ENCODE measurements at places on chromosomes 7 and 10. TPM values are rescaled to one million over a fixed set of nuclear protein-coding genes. Genes with fewer than 3 reads are reported as not detected.

Gene TFAM
- 30.6 TPM for total RNA-seq

DNA sequence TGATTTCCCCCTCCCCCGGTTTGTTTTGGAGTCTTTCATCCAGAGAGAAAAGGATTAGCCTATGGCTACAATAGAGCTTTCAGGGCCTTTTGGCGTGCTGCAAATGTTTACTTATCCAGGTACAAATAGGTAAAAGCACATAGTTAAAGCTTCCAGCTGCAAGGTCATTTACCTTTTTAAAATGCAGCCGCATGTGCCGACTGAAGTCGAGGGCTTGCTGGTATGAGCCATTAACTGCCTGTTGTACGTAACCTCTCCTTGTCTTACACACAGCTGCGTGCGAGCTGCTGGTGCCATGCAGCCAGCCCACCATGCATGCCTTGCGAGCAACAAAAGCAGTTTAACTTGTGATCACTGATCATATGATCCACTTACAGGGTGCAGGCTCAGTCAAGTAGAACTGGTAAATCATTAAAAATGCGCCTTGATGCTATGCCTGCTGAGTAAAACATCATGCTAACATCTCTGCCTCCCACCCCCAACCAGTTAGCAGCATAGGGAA lies 866.4 kb downstream of the LRMDA start:
- no peak for DNase-seq
- H3K36me3 ChIP-seq = no peaks in the 10 kb centered on the region
- no peak overlapping the region for H3K4me3 ChIP-seq
- no peaks in the 10 kb centered on the region for H3K27me3 ChIP-seq
- H3K4me1 ChIP-seq = no peaks in the 10 kb centered on the region

- H3K27ac ChIP-seq = no peak overlapping the region
- H3K4me3 ChIP-seq = no peak overlapping the region
- no peaks in the 10 kb centered on the region for H3K4me1 ChIP-seq
- no peak for DNase-seq
- peaks cover 13% of the 10 kb centered on the region for H3K27me3 ChIP-seq
Observed at GRCh38 chr10:89428877-89429276, 14.5 kb downstream of the IFIT5 start.

GRCh38 chr10:23994459-23995046 lies 214.4 kb upstream of the KIAA1217 start:
- no peaks in the 10 kb centered on the region for H3K4me1 ChIP-seq
- H3K27me3 ChIP-seq = no peaks in the 10 kb centered on the region
- no peak overlapping the region for H3K27ac ChIP-seq
- no peak for DNase-seq
- no peak overlapping the region for H3K4me3 ChIP-seq

DNA sequence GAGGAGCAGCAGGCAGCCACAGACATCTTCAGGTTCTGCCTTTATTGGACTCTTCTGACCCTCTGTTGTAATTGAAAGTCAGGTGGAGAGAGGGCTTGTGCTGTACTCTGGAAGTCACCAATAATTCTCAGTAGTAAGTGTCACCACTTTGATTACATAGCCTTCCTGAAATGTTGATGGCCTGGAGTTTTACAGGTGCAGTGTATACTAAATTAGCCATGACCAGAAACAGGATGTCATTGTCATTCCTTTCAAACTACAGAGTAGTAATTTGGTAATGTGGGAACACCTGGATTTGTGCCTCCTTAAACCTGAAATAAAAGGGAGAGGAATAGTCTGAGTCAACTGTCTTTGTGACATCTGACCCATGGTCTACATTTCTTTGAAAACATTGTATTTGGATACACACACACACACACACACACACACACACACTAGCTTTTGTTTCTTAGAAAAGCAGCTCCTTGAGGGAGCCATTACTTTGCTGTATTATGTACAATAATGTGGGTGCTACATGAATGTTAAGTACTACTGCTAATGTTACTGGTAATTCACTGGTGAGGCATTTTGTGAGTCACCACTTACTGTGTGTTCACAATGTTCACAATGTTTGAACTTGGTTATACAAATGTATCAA lies 19.6 kb downstream of the ARL4A start:
- H3K27me3 ChIP-seq = no peaks in the 10 kb centered on the region
- H3K4me1 ChIP-seq = no peaks in the 10 kb centered on the region
- no peak for DNase-seq
- no peak overlapping the region for H3K4me3 ChIP-seq
- H3K36me3 ChIP-seq = no peaks in the 10 kb centered on the region

DNA sequence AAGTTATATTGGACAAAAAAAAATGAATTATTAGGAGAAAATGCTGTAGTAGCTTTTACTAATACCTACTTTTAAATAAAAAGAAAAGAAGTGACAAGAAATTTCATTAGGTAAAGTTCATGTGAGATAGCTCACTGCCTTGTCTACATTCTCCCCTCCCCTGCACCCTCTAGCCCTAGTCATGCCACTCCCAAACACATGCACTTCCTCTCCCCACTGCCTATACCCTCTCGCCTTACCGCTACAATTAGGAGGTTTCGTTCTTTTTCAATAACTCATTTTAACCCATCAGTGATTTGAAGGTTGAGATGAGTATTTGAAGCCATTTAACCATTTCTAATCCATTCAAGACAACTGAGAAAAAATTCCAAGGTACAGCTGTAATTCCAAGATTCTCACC lies 75.3 kb downstream of the HIBADH start:
- H3K27me3 ChIP-seq = no peaks in the 10 kb centered on the region

Gene CALHM1
- total RNA-seq = not detected

DNA sequence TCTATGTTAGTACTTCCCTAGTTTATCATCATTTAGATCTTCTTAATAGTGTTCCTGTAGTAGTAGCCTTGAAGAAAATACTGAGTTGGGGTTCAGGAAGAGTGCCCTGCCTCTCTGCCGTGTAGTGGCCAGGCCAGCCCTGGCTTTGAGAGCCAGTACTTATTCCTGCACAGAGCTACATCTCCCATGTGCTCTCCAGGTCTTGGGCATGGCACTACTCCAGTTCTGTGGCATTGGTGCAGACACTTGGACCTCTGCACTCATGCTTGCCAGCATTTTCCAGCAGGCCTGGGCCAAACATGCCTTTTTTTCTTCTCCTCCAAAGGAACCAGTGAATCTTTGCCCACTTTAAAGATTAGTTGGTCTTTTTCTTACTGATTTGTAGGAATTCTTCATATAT lies 5.3 kb downstream of the GNG11 start:
- no peak overlapping the region for H3K4me3 ChIP-seq
- H3K36me3 ChIP-seq = no peaks in the 10 kb centered on the region
- peaks cover 10% of the 10 kb centered on the region for H3K27me3 ChIP-seq
- no peak for DNase-seq
- no peaks in the 10 kb centered on the region for H3K4me1 ChIP-seq

GRCh38 chr10:61110188-61110844 lies 166.3 kb upstream of the RHOBTB1 start:
- no peaks in the 10 kb centered on the region for H3K4me1 ChIP-seq
- no peaks in the 10 kb centered on the region for H3K27me3 ChIP-seq
- no peak for DNase-seq
- no peaks in the 10 kb centered on the region for H3K36me3 ChIP-seq

Gene ZNF736
- total RNA-seq = 20.9 TPM

Gene CTBP2
- total RNA-seq = 0.49 TPM

DNA sequence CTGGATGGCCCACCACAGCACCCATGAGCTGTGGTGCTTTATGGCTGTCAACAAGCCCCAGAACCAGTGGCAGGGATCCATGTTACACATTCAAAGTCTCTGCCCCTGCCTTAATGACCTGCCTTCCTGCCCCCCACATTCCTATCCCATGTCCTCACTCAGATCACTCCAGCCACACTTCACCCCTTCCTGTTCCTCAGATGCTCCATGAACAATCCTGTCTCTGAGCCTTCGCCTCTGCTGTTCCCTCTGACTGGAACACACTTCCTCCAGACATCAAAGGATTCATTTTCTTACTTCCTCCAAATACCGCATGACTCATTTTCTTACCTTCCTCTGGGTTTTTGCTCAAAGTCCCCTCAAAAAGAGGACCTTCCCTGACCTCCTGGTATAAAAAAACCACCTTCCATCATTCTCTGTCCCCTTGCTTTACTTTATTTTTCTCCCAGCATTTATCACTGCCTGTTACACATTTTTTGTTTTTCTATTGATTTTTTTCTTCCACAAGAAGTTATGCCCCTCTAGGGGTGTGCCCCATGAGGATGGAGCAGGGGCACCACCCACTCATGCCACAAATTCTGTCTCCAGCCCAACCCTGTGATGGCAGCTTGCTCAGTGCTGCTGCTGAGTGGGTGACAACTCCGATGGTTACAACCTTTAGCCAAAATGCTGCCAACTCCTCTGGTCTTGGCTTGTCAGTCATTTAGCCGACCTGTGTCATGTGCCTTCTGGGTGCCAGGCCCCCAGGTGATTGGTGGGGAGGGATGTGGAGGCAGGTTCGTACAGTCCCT lies 18.2 kb downstream of the COL13A1 start:
- H3K27me3 ChIP-seq = no peaks in the 10 kb centered on the region
- no peak overlapping the region for H3K27ac ChIP-seq
- H3K4me1 ChIP-seq = no peaks in the 10 kb centered on the region
- H3K4me3 ChIP-seq = no peak overlapping the region

DNA sequence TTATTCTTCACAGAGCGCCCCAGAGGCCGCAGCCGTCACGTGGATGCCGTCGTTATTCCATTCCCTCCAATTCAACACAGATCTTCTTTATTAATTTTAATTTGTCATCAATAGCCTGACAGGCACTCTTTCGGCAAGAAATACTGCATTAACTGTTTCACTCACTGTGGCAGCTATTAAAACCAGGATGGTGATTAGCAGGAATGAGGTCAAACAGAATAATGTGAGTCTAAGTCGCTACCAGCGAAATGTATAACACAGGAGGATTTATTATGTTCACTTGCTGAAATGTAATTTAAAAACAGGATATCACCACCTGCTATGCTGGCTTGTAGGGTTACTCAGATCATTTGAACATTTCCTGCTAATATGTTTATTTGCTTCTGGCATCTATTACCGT lies 74.2 kb upstream of the MGMT start:
- no peak for DNase-seq
- H3K36me3 ChIP-seq = no peaks in the 10 kb centered on the region
- H3K27ac ChIP-seq = no peak overlapping the region
- H3K27me3 ChIP-seq = no peaks in the 10 kb centered on the region
- no peak overlapping the region for H3K4me3 ChIP-seq
